ENCODE measurements at places on chromosomes 5 and 9. TPM values are rescaled to one million over a fixed set of nuclear protein-coding genes. Genes with fewer than 3 reads are reported as not detected.

The FST gene
- total RNA-seq = 0.31 TPM

The LHFPL2 gene
- total RNA-seq = 0.08 TPM

The TEX48 gene
- 1.0 TPM for total RNA-seq

The MYOT gene
- total RNA-seq = not detected

The GLRX gene
- 17.2 TPM for total RNA-seq

The TRPM3 gene
- total RNA-seq = not detected

The C5orf52 gene
- total RNA-seq = not detected

The CBY3 gene
- total RNA-seq = 0.66 TPM

The TRIM41 gene
- 31.8 TPM for total RNA-seq

The CYSRT1 gene
- 0.49 TPM for total RNA-seq

GRCh38 chr9:126647585-126648411, 34.1 kb downstream of the LMX1B start:
- no peak for DNase-seq

- DNase-seq = no peak
These were observed 8.7 kb downstream of the GRK6 start for GRCh38 chr5:177434942-177435738.

GRCh38 chr5:163569284-163569683, 63.9 kb downstream of the MAT2B start:
- DNase-seq = no peak

GRCh38 chr9:97766610-97767009, 69.5 kb upstream of the XPA start:
- DNase-seq = no peak

- DNase-seq = no peak
These were observed 14.4 kb upstream of the ZDHHC11 start for GRCh38 chr5:865168-865521.

DNA sequence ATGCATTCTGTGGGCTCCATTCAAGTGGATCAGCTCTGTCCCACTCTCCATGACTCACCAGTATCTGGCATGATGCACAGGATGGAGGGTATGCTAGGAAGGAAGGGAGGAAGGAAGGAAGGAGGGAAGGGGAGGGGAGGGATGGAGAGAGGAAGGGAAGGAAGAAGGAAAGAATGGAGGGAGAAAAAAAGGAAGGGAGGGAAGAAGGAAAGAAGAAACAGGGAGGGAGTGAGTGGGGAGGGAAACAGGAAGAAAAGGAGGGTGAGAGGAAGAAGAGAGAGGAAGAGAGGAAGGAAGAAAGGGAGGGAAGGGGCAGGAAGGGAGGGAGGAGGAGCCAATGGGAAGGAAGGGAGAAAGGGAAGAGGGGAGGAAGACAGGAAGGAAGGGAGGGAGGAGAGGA, 5.3 kb upstream of the BARHL1 start:
- no peak for DNase-seq

DNA sequence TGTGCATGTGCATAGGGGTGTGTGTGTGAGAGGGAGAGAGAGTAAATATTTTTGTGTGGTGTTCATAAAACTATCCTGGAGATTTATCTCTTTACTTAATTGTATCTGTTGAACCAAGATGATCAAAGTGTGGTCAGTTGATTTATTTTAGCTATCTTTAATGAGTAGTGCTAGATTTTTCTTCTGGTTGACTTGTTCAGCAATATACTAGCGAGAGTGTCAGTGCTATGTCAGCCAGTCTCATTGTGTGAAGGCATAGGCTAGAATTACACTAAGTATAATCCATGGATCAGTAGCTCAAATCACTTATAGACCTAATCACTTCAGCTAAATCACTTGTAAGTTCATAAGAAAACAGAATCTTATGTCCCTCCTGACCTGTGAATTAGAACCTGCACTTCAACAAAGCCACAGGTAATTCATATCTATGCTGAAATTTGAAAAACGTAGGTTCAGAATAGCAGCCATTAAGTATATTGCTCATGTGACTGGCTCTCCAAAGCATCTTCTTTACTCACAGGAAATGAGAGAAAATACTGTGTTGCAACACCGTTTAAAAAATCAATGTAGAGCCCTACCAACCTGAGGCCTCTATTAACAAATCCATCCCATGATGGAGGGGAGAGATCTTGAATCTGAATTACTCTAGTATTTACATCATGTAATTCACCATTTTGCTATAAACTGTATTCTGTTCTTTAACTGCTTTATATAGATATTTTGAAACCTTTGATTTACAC, 203.1 kb upstream of the ACTBL2 start:
- no peak for DNase-seq

GRCh38 chr9:25537808-25538207, 140.4 kb downstream of the TUSC1 start:
- no peak for DNase-seq

- no peak for DNase-seq
These were observed 41.2 kb upstream of the IPPK start for GRCh38 chr9:92711146-92711545.

GRCh38 chr5:167308466-167308865, 983.0 kb upstream of the WWC1 start:
- DNase-seq = no peak

DNA sequence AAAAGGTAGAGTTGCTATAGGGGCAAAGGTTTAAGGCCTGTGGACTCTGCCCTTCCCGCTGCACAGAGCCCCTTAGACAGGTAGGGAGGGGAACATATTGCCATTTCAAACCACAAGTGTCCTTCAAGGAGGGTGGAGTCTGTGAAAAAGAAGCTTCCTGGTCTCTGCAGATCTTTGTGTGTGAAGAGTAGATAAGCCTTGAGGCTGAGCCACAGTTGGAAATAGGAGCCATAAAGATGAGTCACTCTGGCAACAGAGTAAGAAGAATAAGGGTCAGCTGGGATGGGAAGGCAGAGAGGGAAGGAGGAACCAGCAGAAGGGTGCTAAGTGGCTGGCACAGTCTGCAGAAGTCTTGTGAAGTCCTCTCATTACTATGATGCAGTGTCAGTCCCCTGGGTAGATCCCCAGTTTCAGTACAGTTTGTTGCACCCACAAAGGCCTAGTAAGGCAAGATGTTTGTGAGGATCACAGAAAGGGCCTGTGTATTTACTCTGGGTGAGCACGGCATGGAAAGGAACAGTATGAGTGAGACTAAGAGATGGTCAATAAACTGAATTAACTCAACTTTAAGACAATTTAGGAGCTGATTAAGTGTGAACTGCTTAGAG, 18.1 kb downstream of the GRXCR2 start:
- no peak for DNase-seq

Measured in activated T-helper 1 cell treated with anti-CD3 and anti-CD28 coated beads, Interleukin-12 subunit alpha, Interleukin-12 subunit beta, Interleukin-2, Interleukin-4 antibody, amounts not matched to agents 30 ng/mL and 10 ng/mL and 1 ng/mL, durations not matched to agents 14 hours and 24 hours and 36 hours (primary cell).